T-helper 2 cell treated with Interferon-gamma antibody and Interleukin-4, amounts not matched to agents 5 μg/mL and 100 μg/mL, for 36 hours (primary cell): ENCODE measurements at places on chromosomes 4 and X.

- no peak for DNase-seq
Observed at GRCh38 chrX:123860983-123861382, 1.1 kb downstream of the XIAP start.

- no peak for DNase-seq
Observed at GRCh38 chr4:103497692-103498091, 222.1 kb downstream of the TACR3 start.

GRCh38 chr4:102642631-102643298 lies 118.0 kb downstream of the MANBA start:
- DNase-seq, result no peak

- DNase-seq, result no peak
Observed at GRCh38 chrX:45295259-45295986, 94.7 kb upstream of the DIPK2B start.

GRCh38 chr4:22850630-22851029 lies 157.9 kb downstream of the GBA3 start:
- no peak for DNase-seq
